ENCODE measurements at places on chromosomes 5 and 9.
A peak's percentile ranks its signal among the peaks of the same experiment; 100 is the strongest.

GRCh38 chr5:128965011-128965637 is at the start of gene SLC27A6:
SLC27A6 (plus strand) TSS chr5:128965488; CDS start chr5:128966138, 650 bp downstream.
- DNase-seq: no peak

DNA sequence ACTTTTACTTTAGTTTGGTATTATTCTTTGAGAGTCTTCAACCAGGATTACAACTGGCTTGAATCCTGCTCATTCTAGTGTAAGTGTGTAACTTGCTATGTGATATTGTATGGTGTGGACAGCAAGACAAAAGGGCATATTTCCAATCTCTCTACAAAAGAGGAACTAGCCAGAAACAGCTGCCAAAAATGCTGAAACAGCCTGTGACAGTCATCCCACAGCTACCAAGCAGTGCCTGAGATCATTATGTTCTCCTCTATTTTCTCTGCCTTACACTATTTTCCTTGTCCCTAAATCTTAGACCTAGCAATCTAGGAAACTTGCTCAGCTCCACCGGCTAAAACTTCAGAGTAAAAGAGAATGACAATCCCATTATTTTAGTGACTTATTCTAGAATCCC is 42.8 kb downstream of the WDR41 start:
- DNase-seq: no peak

GRCh38 chr5:84215521-84215920 is 169.2 kb downstream of the EDIL3 start:
- no peak for DNase-seq

GRCh38 chr5:31962871-31963307 is 211.2 kb downstream of the GOLPH3 start:
- peak; percentile 17 for DNase-seq

DNA sequence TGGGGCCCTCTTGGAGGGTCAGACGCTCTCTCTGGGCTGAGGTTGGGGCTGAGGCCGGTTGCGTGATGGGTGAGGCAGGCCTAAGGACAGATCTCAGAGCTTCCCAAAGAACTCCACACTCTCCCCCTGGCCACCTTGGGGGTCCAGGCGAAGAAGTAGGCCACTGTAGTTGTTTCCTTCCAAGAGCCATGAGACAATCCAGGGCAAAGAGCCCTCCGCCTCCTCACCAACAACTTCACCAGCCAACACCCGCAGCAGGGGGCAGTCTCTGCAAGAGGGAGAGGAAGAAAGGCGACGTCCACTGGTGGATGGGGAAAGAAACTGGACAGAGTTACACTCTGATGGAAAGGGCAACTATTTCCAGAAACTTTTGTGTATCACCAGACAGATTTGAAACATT is 10.7 kb downstream of the SLC35A4 start:
- peak; percentile 49 for DNase-seq

- no peak for DNase-seq
Measured at GRCh38 chr5:75513841-75514240, 2.1 kb downstream of the POLK start.
